Stimulated activated CD8-positive, alpha-beta memory T cell treated with anti-CD3 and anti-CD28 coated beads, Interleukin-4, amount 100 ng/mL, for 1 hour (primary cell): ENCODE measurements at places on chromosomes 7 and 10.

GRCh38 chr7:44293561-44294324 is 31.7 kb downstream of the CAMK2B start:
- no peak for DNase-seq

GRCh38 chr7:76269895-76270294 is 32.6 kb upstream of the HSPB1 start:
- no peak for DNase-seq

DNA sequence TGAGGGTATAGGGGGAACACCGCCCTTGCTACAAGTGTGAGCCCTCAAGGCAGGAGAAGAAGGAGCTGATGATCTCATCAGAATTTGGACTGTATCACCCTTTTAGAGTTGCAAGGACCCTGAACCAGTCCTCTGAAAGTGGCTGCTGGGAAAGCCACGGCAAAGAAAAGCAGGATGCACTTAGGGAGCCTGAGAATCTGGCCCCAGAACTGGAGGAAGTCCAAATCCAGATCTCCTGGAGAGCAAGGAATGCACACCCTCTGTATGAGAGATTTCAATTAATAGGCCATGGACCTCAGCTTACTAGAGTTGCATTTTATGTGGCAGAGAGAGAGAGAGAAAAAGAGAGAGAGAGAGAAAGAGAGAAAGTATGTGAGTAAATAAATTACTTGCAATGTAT is 662.9 kb downstream of the CCSER2 start:
- DNase-seq = no peak

- DNase-seq = no peak
Observed at GRCh38 chr10:35203745-35204144, 77.1 kb downstream of the CREM start.

DNA sequence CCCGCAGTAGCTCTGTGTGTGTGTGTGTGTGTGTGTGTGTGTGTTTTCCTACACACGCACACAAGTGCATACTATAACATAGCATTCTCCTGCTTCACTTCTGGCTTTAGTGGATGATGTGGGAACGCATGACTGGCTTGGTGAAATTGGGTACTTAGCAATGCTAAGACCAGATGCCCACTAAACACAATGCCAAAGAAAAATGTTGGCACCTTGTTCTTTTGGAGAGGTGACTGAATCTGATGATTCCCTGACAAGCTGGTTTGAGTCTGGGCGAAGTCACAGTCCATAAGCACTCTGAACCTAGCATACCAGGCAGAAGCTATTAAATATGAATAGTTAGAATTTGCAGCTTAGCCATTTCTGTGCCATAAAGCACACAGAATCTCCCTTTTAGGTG is 68.0 kb upstream of the CDCA7L start:
- DNase-seq = no peak

DNA sequence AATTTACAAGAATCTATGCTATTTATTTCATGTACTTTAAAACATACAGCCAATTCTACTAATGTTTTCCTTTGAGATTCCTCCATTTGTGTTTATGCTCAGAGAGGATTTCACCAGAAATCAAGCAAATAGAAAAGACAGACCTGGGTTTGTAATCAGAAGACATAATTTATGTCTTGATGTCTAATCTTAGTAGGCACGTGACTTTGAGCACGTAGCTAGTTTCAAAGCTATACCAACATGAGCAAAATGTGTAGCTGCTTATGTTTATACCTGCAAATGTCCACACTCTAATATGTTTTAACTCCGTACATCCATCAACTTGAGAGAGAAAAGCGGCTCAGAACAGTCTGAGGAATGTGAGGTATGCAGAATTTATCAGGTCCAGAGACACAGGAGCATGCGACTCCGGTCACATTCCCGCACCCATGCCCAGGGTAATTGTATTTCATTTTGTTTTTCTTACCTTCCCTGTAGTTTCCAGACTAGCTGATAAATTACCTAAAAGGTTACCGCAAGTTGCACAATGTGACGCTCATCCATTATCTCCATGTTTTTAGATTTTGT is 40.0 kb downstream of the SVOPL start:
- DNase-seq = no peak

GRCh38 chr7:117176206-117176605 is 146.7 kb downstream of the WNT2 start:
- DNase-seq = no peak

DNA sequence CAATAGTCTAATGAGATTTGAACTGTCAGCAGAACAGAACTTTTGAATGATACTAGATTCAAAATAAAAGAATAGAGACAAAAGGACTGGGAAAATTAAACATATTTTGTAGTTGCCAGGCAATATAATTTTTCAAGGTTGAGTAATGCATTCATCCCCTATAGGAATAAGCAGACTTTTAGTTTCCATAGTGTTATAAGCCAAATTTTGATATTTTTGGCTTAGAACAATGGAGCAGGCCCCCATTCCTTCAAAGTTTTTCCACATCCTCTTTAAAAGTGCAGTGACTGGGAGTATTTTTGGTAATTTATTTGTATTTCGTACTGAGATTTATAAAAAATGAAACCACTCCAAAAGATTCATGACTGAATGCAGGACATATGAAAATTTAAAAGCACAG is 24.0 kb downstream of the MEOX2 start:
- DNase-seq = no peak
